ENCODE measurements at places on chromosomes 5 and 9.
A peak's percentile ranks its signal among the peaks of the same experiment; 100 is the strongest.

DNA sequence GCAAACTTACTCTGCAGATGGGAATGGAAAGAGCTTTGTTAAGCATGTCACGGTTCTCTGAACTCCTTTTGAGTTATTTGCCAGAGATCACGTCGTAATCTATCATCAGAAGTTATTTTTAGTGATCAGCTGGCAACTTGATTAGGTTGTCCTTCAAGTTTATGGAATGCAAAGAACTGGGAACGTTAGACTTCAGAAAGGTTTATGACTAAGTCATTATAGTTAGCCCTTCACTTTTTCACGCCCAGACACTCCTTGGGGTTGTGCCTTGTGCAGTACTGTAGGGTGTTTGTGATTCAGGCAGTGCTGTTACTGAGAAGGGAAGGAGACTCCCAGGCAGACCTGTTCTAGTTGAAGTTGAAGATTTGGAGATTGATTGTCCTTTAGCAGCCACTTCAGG, 26.8 kb upstream of the PHF2 start:
- DNase-seq, result no peak

GRCh38 chr5:53733853-53734252, 173.4 kb downstream of the NDUFS4 start:
- no peak for DNase-seq

DNA sequence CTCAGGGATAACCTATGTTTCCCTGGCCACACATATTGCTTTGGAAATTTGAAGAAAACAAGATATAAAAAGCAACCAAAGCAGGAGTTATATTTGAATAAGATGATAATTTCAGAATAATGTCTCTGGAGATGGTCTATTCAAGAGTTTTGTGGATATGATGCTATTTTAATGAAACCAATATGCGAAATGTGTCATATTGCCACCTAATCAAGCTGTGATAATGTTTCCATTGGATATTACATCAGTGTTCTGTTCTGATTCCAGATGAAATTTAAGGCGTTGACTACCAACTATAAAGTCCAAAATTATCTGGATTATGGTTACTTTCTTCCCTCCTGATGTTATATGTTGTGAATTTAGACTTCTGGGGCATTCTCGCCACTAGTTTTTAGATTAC, 27.6 kb upstream of the NUDT12 start:
- DNase-seq, result no peak

- DNase-seq, result peak; percentile 67
Measured at GRCh38 chr5:181160152-181160754, 12.9 kb downstream of the OR2V2 start.

GRCh38 chr5:78654386-78654785, 5.8 kb upstream of the LHFPL2 start:
- DNase-seq, result no peak

GRCh38 chr5:149793256-149793550, 63.1 kb downstream of the PPARGC1B start:
- no peak for DNase-seq

GRCh38 chr5:125668884-125669283, 754.3 kb upstream of the GRAMD2B start:
- DNase-seq, result no peak

- DNase-seq, result no peak
Measured at GRCh38 chr5:65749221-65749844, 27.3 kb downstream of the NLN start.

DNA sequence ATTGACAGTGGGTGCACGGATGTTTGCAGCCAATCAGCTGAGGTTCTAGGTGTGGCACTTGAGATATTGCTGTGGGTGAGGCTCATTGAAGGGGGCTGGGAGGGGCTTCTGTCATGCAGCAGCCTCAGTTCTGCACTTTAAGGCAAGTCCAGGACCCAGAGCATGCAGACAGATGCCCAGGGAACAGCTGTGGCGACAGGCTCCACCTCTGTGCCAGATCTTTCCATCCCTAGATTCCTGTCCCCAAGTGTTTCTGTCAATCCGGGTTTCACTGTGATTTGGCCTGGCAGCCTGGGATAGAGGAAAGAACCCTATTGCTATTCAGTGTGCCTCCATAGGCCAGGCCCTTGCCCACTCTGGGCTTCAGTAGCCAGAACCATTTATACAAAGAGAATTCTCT, 20.8 kb upstream of the CERCAM start:
- DNase-seq, result no peak

DNA sequence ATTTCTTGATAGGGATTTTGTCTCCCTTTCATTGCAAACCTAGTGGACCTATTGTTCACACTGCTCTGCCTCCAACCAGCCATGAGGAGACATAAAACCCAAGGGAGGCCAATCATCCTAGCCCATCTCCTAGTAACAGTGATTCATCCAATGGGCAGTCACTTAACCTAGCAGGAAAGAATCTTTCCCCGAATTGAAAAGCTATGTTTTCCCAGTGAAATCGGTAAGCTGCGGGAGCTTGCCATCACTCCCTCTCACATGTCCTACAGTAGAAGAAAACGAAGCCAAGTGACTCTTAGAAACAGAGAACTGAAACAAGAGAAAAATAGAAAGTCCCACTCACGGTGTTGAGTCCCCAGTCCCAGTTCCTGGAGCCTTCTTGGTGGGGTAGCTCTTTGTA, 123.3 kb downstream of the SUSD1 start:
- no peak for DNase-seq

DNA sequence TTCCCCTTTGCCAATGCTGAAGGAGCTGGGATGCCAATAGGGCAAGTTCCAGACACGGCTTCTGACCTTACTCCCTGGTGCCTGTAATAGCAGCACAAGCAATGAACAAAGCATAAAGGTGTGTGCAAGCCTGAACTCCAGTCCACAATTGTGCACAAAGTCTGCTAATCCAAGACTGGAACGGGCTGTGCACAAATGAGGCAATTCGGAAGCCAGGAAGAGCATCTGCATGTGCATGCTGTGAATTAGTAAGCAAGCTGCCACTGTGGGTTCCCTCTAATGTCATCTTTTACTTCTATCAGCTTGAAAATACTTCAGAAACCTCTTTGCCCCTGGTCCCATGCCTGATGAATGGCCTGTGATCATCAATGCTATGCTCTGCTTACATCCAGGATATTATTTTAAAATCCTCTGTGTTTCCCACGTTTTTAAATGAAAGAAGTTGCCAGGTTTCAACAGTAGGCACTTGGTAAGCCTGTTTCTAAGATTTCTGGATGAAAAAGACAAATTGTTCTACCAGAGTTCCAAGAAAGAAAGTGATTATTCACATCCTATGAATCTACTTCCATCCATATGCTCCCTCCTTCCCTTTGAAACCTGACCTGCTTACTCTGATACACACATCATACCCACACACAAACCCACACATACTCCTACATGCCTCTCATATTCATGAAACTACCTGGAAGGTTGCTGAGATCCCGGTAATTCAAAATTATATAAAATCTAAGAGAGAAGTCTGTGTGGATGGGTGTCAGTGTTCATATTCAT, 165.7 kb downstream of the KCTD16 start:
- no peak for DNase-seq

DNA sequence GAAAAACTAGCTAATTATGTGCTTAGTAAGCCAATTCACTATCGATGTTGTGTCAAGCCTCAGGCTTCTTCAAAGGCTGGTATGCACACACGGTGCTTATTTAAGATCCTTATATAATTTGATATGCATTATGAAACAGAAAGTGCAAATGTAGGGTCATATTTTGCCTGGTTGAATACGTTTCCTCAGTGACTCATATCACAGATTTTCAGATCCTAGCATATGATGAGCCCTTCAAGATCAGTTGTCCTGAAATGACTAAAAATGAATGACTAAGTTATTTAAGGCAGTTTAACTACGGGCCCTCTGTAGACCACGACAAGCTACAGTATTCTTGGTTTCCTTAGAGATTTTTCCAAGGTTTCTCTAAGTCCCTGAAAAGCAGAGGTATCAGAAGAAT, 778.3 kb downstream of the PRELID2 start:
- DNase-seq, result no peak

DNA sequence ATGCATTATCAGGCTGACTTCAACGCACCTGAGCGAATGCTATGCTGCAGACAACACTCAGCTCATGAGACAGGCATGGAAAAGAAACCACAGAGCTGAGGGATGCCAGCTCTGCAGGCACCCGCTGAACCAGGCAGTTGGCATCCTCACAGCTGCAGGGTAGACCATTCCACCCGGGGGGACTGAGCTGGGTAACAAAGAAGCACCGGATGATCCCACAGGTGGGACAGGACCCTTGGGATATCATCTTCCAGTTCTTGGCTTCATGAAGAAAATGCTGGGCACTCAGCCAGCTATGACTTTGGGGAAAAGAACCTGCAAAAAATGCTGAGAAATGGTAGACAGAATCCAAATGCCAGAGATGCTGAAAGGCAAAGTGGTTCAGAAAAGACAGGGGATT, 9.6 kb downstream of the EPB41L4B start:
- DNase-seq, result no peak

DNA sequence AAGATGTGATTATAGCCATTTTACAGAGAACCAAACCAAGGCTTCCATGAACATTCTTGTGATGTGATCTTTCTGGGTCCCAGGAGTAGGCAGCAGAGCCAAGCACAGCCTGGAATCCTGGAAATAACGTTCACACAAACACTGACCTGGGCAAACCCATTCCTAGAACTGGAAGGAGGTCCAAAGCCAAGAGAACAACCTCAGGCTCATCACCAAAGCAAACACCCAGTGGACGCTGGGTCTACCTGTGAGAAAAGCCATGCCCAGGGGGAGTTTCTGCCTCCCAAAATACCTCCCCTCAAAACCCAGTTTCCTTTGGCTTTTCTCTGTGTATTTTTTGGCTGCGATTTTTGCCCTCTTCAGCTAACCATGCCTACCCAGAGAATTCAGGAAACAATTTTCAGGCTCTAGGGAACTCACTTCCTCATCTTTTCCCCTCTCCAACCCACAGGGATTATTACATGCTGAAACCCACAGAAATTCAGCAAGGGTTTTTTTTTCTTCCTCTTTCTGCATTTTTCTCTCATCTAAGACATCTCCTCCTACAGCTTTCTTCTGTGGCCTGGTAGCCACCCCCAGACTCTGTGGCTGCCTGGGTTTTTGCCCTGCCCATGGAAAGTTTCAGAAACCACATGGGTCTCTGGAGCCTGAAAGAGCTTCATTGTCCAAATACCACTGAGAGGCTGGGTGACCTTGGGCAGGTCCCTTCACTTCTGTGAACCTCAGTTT, 75.0 kb downstream of the TNC start:
- DNase-seq, result peak; percentile 34

DNA sequence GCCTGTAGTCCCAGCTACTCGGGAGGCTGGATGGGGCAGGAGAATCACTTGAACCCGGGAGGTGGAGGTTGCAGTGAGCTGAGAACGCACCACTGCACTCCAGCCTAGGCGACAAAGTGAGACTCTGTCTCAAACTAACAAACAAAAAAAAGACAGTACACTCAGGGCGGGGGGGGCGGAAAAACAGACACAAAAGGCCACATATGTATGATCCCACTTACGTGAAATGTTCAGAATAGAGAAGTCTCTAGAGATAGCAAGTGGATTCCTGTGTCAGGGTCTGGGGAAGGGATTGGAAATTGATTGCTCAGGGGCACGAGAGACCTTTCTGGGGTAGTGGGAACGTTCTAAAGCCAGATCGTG, 9.0 kb upstream of the LCN1 start:
- no peak for DNase-seq

- DNase-seq, result no peak
Measured at GRCh38 chr9:109401169-109401989, 80.5 kb upstream of the EPB41L4B start.

DNA sequence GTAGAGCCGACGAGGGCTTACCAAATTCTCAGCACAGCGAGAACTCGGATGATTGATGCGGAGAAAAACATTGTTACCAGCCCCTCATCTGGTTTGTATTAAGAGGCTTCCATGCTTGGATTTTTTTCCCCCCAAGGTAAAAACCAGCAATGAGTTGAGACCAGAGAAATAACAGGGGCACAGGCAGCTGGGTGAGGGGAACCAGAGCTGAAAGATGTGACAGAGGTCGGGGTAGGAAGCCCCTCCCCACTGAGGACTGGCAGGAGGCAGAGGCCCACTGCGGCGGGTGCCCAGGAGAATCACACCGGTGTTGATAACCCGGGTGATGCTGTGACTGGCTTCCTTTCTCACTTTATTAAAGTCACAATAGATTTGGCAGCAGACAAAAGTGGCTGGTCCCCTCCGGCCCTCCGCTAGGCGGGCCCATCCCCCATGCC, 116.5 kb upstream of the PHYKPL start:
- no peak for DNase-seq
